ENCODE measurements at places on chromosomes 5 and 9.

GRCh38 chr9:111016426-111017045 is 21.7 kb downstream of the LPAR1 start:
- peak; percentile 64 for DNase-seq

- DNase-seq, result no peak
Measured at GRCh38 chr9:75487856-75488718, 399.8 kb downstream of the OSTF1 start.

GRCh38 chr9:33731142-33731541 is 64.2 kb upstream of the PRSS3 start:
- no peak for DNase-seq

GRCh38 chr5:167642779-167643517 is 648.5 kb upstream of the WWC1 start:
- peak; percentile 97 for DNase-seq

- DNase-seq, result no peak
Measured at GRCh38 chr5:150931368-150931965, 26.7 kb upstream of the ZNF300 start.
